ENCODE measurements at places on chromosomes 13 and 19.

- peak; percentile 73 for ATAC-seq
These were observed 21.0 kb downstream of the TNFSF9 start for GRCh38 chr19:6551607-6552450.

- ATAC-seq, result no peak
These were observed 77.4 kb upstream of the LRCH1 start for GRCh38 chr13:46475541-46475991.

- no peak for ATAC-seq
These were observed 47.7 kb upstream of the ALOX5AP start for GRCh38 chr13:30687601-30688000.

DNA sequence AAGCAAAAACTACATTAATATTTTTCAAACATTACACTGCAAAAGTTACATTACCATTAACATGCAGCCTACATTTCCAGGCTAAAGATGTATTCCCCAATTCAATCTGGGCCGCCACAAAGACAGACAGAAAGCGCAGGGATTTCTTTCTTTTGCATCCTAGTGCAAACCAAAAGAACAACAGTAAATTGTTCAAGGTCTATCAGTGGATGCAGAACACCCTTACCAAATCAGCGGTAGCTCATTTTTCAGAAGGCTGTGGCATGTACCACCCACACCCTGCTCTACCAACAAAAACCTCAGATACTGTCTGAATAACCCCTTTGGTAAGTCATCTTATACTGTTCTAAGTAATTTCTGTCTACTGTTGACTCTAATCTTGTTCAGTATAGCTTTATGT lies 3.6 kb downstream of the TPT1 start:
- peak; percentile 15 for ATAC-seq

DNA sequence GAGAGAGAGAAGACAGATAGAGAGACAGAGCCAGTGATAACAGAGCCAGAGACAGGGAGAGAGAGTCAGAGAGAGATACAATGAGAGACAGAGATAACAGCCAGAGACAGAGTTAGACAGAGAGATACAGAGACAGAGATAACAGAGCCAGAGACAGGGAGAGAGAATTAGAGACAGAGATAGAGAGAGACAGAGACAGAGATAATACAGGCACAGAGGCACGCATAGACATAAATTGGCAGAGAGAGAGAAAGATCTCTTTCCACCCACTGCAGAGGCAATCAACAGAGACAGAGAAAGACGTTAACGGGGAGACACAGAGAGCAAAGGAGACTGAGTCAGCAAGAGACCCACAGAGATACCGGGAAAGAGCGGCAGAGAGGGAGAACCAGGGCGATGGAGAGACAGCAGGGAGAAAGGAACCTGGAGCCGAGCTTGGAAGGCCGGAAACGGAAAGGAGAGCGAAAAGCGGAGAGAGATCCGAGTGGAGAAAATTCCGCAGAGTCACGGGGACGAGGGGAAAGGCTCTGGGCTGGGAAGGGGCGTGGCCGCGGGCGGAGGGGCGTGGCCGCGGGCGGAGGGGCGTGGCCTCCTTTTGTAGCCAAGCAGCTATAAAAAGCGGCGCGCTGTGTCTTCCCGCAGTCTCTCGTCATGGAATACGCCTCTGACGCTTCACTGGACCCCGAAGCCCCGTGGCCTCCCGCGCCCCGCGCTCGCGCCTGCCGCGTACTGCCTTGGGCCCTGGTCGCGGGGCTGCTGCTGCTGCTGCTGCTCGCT lies at the start of gene TNFSF9:
TNFSF9 (plus strand) TSS at position 641 of the 777 bp plus-strand sequence; CDS start at position 652, 11 bp downstream.
- peak; percentile 87 for ATAC-seq

DNA sequence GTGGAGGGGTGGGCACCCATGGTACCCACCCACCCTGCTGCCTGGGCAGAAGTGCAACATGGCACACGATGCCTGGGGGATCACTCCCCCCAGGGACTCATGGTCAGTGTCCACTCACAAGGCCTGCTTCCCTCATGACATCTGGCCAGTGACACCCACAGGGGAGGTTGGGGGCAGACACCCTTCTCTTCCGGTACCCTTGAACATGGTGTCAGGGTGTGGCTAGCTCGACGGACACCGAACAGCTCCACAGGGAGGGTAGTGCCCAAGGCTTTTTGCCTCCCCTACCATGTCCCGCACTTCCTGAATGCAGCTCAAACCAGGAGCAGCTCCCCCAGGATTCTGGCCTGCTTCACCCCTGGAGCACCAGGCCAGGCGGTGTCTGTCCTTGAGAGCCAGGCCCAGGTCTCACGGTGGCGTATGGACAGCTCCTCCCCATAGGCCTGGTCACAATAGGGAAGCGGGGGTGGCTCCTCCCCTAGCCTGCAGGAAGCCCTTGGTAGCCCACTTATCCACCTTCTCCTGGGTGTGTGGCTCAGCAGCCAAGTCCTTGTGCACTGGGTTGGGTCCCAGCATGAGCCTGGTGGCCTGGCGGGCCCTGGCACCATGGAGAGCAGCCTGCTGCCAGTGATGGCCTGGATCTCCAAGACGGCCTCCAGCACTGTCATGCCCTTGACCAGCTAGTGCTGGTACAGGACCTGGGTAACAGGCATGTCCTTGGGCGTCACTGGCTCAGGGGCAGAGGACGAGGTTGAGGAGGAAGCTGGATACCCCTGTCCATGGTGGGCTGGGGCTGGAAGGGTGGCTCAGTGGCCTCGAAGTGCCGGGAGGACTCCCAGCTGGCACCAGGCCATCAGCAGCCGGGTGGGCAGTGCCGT lies 7.8 kb downstream of the ACP4 start:
- ATAC-seq, result no peak

GRCh38 chr13:73467125-73467524 lies 408.3 kb downstream of the KLF5 start:
- no peak for ATAC-seq

GRCh38 chr19:31057476-31057875 lies 291.8 kb downstream of the TSHZ3 start:
- no peak for ATAC-seq

- ATAC-seq, result no peak
These were observed 4.4 kb downstream of the IFNL3 start for GRCh38 chr19:39240421-39240820.

DNA sequence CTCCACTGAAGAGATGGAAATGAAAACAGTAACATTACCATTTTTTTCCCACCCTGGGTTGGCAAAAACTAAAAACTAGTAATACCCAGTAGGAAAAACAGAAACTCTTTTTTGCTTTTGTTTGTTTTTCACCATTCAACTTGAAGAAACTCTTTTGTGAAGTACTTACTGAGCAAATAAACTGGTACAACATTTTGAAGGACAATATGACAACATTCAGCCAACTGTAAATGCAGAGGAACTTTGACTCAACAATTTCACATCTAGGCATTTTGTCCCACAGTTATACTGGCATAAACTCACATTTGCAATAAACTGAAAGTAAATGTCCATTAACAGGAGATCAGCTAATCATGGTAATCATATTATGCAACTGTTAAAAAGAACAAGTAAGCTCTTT lies 152.5 kb downstream of the RNF17 start:
- no peak for ATAC-seq

DNA sequence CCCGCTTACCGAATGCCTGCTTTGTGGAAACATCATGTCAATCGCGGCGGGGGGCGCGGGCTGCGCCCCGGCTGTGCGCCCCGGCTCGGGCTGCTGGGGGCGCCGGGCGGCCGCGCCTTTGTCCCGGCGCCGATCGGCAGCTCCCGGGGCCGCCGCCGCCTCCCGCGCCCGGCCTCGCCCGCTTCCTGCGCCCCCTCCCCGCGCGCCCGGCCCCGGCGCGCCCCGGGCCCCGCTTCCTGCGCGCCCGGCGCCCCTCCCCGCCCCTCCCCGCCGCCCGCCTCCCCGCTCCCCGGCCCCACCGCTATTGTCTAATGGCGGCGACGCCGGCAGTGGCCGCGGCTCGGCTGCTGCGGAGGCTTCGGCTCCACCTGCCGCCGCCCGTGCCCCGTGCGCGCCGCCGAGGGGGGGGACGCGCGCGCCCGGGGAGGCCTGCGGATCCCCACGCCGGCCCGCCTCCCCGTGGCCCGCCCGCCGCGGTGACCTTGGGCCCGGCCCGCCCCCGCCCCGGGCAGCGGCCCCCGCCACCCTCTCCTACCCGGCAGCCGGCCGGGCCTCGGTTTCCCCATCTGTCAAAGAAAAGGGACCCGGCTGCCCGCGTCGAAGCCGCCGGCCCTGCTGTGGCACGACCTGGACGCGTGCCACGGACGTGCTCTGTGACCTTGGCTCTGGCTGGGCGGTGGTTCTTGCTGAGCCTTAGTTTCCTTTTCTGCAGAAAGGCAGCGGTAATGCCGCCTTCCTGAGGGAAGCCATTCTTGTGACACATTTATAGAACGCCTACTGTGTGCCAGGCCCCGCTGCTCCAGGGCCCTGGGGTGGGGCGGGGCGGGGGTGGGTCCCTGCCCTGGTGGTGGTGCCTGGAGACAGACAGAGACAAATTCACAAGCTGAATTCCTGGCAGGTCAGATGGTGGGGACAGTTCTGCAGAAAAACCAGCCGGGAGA lies at the start of gene TLE5:
TLE5 (minus strand) TSS at position 331 of the 941 bp plus-strand sequence; CDS start at position 36, 295 bp downstream.
- ATAC-seq, result peak; percentile 85

GRCh38 chr13:24921003-24921402 lies 157.0 kb downstream of the RNF17 start:
- no peak for ATAC-seq

DNA sequence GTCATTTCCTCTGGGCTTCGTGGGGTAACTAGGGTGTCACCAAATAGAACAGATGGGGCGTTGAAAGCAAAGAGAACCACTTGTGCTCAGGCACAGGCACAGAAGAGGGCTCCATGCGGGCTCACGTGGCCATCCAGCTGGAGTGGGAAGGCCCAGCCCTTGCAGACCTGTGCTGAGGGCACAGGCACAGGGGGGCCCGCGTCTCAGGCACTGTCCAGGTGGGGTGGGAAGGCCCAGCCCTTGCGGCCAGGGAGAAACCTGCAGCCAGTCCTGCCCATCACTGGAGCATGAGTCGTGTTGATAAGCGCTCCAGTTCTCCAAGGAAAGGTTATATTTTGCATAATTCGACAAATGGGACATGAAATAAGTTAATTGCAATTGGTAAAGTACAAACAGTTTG lies 57.5 kb downstream of the SLC7A9 start:
- no peak for ATAC-seq

DNA sequence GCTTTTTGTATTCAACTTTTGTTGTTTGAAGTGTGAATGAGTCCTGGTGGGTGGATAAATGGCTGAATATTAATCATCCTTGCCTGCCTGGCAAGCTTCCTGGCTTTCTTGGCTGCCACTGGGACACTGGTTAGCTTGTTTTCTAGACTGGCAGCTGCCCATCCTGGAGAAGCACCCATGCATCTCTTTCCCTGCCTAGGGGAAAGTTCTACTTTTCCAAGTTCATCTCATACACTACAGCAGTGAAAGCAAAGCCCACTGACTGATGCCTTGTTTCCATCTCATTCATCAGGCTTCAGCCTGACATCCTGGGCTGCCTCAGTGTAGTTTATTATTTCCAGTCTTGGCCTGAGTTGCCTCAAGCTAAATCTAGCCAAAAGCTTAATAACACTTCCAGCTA lies 244.8 kb downstream of the PCDH20 start:
- no peak for ATAC-seq

DNA sequence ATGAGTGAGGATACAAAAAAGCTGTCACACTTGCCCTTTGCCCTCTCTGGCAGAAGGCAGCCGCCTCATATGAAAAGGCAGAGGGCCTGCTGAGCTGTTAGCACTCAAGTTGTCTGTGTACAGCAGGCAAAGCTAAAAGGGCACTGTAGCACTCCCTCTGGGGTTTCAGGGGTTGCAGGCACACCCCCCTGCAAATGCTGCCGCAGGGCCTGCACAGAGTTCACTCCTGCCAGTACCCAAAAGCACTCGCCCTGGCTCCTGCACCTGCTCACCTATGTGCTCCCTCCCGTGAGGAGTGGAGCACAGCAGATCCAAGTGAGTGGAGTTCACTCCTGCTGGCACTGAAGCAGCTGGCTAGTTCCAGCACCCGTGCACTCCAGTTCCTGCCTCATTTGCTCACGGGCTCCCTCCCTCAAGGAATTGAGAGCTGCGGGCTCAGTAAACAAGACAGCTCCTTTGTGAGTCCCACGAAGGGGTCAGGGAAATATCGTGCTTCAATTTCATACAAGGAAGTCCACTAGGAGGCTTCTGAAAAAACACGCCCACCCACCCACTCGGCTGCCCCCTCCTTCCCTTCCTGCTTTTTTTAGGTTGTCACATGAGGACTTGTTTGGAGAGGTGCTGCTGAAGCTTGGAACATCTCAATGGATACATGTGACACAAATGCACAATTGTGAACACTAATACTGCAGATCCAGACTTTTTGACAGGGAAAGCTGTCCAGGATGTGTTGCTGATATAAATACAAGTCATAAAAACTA lies 9.9 kb upstream of the RCBTB2 start:
- ATAC-seq, result no peak

DNA sequence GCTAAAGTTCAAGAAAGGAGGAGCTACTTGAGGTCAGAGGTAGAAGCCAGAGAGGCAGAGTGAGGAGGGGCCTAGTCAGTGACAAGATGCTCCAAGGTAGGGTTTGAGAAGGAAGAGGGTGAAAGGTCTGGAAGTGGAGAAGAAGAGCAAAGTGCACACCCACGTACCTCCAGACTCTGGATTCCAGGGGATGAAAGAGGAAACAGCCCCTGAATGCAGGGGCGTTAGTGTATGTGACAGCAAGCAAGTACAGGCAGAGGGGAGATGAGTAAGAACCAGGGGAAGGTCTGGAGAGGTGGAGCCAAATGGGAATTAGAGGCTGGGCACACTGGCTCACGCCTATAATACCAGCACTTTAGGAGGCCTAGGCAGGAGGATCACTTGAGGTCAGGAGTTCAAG lies 8.7 kb downstream of the RPS28 start:
- ATAC-seq, result no peak

GRCh38 chr19:13155472-13156359 lies 5.5 kb downstream of the IER2 start:
- ATAC-seq, result no peak

Measured in activated T-helper 17 cell treated with anti-CD3 and anti-CD28 coated beads, Interleukin-2, amount 50 U/mL, for 72 hours (primary cell).